NCI-H510A (cell line): ENCODE measurements at places on chromosomes 13 and 19.

- peak; percentile 7 for DNase-seq
Measured at GRCh38 chr13:96822895-96823294, 171.4 kb downstream of the OXGR1 start.

- DNase-seq = no peak
Measured at GRCh38 chr19:51439021-51439465, 19.2 kb downstream of the SIGLEC8 start.

DNA sequence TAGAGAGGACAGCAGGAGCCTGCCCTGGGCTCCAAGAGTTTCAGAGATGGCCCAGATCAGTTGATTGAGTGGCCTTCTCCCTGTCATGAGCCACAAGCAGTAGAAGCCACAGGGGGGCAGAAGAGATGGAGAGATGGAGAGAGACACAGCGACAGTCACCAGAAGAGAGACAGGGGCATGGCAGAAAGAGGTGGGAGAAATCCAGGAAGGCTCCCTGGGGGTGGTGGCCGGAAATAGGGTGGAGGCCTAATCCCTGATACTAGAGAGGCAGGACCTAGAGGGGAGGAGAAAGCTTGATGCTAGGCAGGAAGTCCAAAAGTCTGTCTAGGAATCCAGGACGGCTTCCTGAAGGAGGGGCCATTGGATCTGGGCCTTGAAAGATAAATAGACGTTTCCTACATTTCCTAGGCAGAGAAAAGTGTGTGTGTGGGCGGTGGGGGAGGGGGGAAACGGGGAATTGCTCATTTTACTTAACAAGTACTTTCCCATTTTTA, 9.6 kb upstream of the TPM4 start:
- DNase-seq = no peak

DNA sequence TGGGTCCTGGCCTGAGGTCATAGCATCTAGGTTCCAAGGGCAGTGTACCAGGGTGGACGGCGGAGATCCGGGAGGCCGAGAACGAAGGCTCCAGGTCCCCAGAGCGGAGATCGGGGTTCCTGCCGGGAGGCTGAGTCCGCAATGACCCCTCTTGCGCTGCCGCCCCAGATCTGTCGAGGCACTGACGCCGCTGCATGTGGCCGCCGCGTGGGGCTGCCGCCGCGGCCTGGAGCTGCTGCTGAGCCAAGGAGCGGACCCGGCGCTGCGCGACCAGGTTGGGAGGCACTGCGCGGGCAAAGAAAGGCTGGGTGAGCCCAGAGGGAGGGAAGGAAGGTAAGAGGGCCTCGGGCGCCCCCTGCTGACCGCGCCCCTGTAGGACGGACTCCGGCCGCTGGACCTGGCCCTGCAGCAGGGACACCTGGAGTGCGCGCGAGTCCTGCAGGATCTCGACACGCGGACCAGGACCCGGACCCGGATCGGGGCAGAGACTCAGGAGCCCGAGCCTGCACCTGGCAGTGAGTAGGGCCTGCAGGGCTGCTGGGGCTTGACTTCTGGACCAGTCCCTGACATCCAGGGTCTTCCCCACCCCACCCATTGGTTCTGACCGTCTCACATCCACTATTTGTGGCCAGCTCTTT, 906 bp downstream of the ANKLE1 start:
- peak; percentile 84 for DNase-seq

DNA sequence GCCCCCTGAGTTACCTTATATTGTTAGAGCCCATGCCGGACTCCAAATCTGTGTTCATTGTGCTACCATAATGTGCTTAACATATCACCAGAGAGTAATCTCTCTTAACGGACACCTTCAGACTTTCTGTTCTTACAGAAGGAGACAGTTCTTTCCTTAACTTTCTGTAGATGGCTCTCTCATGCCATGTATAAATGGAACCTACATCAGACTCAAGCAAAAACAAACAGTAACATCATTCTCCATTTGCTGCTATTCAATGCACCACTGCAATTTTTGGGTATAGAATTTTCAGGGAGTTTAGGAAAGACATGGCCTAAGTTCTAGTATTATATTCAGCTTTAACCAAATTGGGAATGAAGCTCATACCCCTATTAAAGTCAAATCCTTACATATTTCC, 12.6 kb upstream of the UGGT2 start:
- DNase-seq = no peak

- no peak for DNase-seq
Measured at GRCh38 chr13:108360139-108360538, 90.6 kb downstream of the TNFSF13B start.

GRCh38 chr19:46081928-46082727, 41.3 kb upstream of the IGFL4 start:
- peak; percentile 19 for DNase-seq

DNA sequence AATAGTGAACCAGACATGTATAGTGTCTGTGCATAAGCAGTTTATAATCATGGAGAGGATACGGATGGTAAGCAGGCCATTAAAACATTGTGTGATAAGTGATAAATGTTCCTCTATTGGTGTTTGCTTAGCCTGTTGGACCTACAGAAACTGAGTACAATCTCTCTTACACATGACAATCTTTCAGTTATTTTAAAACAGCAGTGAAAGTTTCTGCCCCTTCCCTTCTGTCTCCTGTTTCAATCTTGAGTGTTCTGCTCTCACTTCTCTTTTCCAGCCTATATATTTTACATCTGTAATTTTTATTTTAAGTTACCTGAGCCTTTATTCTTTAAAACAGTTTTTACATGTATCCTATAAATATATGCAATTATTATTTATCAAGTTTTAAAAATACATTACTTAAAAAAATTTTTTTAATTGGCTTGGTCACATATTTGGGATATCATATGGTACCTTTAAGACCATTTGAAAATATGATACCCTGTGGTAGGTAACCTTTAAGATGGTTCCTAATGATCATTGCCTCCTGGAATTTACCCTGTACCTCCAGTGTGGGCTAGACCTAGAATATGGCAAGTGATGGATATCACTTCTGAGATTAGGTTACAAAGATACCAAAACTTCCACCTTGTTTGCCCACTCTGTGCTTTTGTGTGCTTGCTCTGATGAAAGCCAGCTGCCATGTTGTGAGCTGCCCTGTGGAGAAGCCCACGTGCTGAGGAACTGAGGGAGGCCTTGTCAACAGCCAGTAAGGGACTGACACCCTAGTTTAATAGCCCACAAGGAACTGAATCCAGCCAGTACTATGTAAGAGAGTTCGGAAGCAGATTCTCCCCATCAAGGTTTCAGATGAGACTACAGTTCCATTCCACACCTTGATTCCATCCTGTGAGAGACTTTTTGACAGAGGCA, 99.3 kb downstream of the DHRS12 start:
- no peak for DNase-seq

GRCh38 chr19:12126707-12127106, 13.4 kb downstream of the ZNF20 start:
- DNase-seq = no peak

DNA sequence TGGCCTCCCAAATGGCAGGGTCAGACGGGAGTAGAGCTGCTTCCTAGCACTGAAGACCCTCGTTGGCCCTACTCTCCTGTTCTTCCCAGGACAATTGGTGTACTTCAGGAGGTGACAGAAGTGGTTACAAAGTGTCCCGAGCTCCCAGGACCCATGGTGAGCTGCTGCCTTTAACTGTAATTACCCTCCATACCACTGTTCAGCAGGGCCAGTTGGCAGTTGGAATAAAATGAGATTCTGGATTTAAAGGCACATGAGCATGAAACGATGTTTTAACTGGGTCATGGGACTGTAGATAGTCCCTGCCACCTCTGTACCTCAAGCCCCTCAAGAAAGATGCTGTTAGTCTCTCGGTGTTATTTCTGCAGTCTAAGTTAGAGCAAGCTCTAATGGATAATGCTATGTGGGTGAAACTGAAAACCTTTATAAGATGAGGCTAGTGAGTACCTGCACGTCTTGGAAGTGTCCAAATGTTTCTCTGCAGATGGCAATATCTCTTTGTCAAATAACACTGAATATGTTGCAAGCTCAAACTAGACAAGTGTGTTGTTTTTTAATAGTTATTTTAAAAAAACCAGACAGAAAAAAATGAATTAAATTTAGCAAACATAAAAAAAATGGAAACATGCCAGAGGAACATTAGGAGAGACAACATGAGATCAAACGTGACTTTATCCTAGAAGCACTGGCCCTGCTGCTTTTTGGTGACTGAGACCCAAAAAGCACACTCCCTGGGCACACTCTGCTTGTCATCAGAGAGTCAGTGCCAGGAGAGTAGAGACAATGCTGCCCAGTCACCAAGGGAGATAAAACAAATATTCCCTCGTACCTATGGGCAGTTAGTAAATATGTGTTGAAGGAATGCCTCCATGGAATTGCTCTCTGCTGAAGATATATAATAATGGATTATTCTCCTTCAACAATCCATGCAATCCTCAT, 266.3 kb downstream of the LMO7 start:
- DNase-seq = no peak

- no peak for DNase-seq
Measured at GRCh38 chr13:20373861-20374260, 141.7 kb upstream of the GJB6 start.

DNA sequence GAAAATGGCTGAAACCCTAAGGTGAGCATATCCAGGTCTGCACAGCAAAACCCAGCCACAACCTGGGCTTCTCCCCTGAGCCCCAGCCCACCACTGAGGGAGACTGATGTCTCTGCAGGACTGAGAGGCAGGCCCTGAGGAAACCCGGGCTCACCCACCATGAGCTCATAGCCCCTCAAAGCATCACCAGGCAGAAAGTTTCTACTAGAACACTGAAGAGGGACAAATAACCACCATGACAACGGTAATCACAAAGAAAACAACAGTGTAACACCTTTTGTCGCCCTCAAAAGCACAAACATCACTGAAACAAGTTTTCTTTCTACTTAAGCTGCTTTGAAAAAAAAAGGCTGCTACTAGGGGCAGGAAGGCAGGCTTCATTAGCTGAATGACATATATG, 29.8 kb downstream of the TSHZ3 start:
- DNase-seq = no peak

DNA sequence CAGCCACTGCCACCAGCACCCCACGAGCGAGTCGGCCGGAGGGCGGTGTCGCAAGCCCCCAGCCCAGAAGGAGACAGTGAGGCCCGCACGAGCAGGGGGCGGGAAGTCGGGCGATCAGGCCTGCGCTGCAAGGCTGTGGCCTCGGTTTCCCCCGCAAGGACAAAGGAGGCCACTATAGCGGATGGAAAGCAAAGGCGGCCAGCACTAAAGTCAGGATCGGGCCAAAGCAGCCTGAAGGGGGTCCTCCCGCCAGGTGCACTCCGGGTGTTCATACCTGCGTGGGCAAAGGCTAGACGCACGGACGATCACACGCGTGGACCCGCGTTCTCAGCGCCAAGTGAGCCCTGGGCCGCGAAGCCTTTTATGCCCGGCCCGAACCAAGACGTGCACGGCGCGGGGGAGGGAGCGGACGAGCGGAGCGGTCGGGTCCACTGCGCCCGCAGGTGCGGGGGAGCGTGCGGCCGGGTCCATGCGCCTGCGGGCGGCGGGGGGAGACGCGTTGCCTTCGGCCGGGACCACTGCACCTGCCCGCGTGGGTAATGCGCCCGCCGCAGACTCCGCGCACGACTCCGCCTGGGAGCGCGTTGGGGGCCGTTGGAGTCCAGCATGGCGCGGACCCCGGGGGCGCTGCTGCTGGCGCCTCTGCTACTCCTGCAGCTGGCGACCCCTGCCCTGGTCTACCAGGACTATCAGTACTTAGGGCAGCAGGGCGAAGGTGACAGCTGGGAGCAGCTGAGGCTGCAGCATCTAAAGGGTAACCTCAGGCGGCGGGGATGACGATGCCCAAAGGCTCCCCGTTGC, at the start of the genes PRDX2 and THSD8:
TSS of gene PRDX2 (minus strand) at position 335 of the 801 bp plus-strand sequence. CDS start 539 bp downstream, outside the sequence.
TSS of gene THSD8 (plus strand) at position 604 of the 801 bp plus-strand sequence. CDS start at position 607, 3 bp downstream.
- DNase-seq = peak; percentile 74

DNA sequence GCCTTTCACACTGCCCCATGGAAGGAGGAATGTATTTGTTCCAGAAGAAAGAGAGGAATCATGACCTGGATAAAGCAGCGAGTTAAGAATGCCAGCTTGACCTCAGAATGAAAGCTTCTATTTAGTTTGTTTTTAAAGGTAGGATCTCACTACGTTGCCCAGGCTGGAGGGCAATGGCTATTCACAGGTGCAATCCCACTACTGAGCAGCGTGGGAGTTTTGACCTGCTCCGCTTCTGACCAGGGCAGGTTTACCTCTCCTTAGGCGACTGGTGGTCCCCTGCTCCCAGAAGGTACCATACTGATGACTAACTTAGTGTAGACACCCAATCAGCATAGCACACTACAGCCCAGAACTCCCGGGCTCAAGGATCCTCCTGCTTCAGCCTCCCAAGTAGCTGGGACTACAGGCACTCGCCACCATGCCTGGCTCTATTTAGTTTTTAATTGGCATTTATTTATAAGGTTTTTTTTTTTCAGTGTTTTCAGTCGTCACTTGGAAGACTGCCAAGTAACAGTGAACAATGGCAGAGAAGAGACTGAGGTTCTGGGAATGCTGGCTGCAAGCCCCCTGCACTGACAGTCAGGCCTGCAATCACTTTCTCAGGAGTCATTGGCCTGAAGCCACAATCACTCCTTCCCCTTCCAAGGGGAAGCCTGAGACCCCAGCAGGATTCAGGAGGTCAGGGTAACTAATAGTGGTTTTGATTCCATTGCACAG, 73.1 kb downstream of the EPS15L1 start:
- DNase-seq = no peak

GRCh38 chr13:50387051-50387581, 371.9 kb downstream of the KCNRG start:
- DNase-seq = peak; percentile 78

DNA sequence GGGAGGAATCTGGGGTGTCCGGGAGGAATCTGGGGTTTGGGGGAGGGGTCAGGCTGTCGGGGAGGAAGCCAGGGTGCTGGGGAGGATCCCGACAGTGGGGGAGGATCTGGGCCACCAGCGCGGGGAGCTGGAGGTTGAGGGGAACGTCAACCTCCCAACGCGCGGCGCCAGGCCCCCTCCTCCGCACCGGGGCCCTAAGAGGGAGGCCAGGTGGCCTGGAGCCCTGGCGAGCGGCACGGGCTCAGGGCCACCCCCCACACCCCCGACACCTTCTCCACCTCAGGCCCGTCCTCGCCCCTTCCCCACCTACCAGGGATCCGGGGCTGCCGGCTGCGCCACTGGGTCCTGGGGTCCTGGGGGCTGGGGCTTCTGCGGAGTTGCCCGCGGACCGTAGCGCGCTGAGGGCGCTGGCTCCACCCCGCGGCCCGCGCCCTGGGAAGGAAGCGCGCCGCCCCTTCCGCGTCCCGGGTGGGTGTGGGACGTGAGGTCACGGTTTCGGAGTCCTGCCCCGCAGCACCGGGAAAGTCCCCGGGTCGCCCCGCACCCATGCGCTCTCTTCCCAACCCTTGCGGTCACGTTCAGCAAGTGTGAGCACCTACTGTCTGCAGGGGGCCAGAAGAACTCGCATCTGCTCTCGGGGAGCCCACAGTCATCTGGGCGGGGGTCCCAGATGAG, at the start of gene TICAM1:
TSS of gene TICAM1 (minus strand) at position 409 of the 675 bp plus-strand sequence. CDS start 13,335 bp downstream, outside the sequence.
- no peak for DNase-seq

DNA sequence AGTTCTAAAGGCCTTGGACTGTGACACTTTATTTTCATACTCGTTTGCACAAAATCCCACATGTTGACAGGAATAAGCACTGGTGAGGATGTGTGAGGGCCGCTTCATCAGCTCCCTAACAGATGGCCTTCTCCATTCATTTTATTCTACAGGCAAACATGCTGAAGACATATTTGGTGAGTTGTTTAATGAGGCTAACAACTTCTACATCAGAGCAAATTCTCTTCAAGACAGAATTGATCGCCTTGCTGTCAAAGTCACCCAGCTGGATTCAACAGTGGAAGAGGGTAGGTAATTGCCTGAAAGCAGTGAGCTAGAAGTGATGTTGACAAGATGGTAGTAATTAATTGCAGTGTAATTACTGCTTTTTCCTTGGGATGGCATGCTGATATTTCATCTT, 95.7 kb downstream of the GPR12 start:
- no peak for DNase-seq
